HT-29 (cell line): ENCODE measurements at places on chromosomes 7 and 10. TPM values are rescaled to one million over a fixed set of nuclear protein-coding genes. Genes with fewer than 3 reads are reported as not detected.

The BMI1 gene
- 17.6 and 19.5 TPM in 2 replicates for total RNA-seq

The FAM25C gene
- total RNA-seq: not detected in 2 replicates

The CPA2 gene
- not detected in 2 replicates for total RNA-seq

The ST8SIA6 gene
- not detected in 2 replicates for total RNA-seq

The NUP205 gene
- total RNA-seq: 78.7 and 85.5 TPM in 2 replicates

The WNT16 gene
- total RNA-seq: not detected in 2 replicates

The AS3MT gene
- total RNA-seq: not detected in 2 replicates

The ZNF248 gene
- 3.4 and 4.7 TPM in 2 replicates for total RNA-seq

The PDZD7 gene
- 6.3 and 7.4 TPM in 2 replicates for total RNA-seq

The SPDYE6 gene
- not detected in 2 replicates for total RNA-seq

The HKDC1 gene
- 27.5 and 29.7 TPM in 2 replicates for total RNA-seq

The CDHR3 gene
- 17.3 and 20.4 TPM in 2 replicates for total RNA-seq

The TCAF2 gene
- total RNA-seq: 0.65 and 0.71 TPM in 2 replicates

The EGR2 gene
- 3.7 and 5.6 TPM in 2 replicates for total RNA-seq

The WEE2 gene
- 0.03 TPM in 1 of 2 replicates, not detected in the other for total RNA-seq

The CCT6A gene
- total RNA-seq: 278 and 294 TPM in 2 replicates

The MRLN gene
- total RNA-seq: not detected in 2 replicates

The GATA3 gene
- 0.86 and 1.4 TPM in 2 replicates for total RNA-seq

The PRTFDC1 gene
- total RNA-seq: 11.4 and 19.7 TPM in 2 replicates

The LANCL2 gene
- total RNA-seq: 14.3 and 19.9 TPM in 2 replicates

The C7orf57 gene
- total RNA-seq: not detected in 2 replicates

The MYH16 gene
- 0.05 TPM in 1 of 2 replicates, not detected in the other for total RNA-seq

The KIFBP gene
- total RNA-seq: 17.0 and 18.1 TPM in 2 replicates

The GPR26 gene
- not detected in 2 replicates for total RNA-seq

The STEAP1 gene
- total RNA-seq: 3.4 and 5.9 TPM in 2 replicates

The DNA2 gene
- 8.9 and 10.3 TPM in 2 replicates for total RNA-seq

The NRAP gene
- total RNA-seq: not detected in 2 replicates

The TLX1 gene
- total RNA-seq: not detected in 2 replicates

The MPLKIP gene
- total RNA-seq: 66.0 and 74.3 TPM in 2 replicates

The ZNF485 gene
- total RNA-seq: 1.7 and 7.3 TPM in 2 replicates

The CYP26C1 gene
- total RNA-seq: 0.18 and 0.23 TPM in 2 replicates

The ZNF488 gene
- 6.6 and 6.8 TPM in 2 replicates for total RNA-seq

The TNS3 gene
- 32.2 and 45.2 TPM in 2 replicates for total RNA-seq

The SMIM30 gene
- 17.8 and 25.8 TPM in 2 replicates for total RNA-seq

The RAMP3 gene
- total RNA-seq: not detected in 2 replicates

The TACR2 gene
- total RNA-seq: 1.9 and 2.2 TPM in 2 replicates
